ENCODE measurements at places on chromosomes 7 and 10. TPM values are rescaled to one million over a fixed set of nuclear protein-coding genes. Genes with fewer than 3 reads are reported as not detected.

DNA sequence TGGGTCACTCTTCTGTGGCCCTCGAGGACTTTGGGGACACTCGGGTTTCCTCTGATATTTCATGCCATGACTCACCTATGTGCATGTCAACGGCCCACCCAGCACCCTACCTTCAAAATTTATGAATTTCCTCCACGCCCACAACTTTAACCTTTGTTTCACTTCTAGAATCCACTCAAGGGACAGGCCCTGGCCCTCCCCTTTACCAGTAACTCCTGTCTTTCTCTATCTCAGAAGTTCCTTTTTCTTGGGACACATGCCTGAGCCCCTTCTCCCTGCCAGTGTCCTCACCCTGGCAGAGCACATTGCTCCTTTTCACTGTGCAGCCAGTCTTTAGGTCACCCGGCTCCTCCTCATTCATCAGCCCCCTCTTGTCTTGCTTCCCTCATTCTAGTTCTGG, 282.5 kb upstream of the KLF6 start:
- DNase-seq = no peak

GRCh38 chr10:5744849-5745248, 60.2 kb downstream of the TASOR2 start:
- no peak for DNase-seq

DNA sequence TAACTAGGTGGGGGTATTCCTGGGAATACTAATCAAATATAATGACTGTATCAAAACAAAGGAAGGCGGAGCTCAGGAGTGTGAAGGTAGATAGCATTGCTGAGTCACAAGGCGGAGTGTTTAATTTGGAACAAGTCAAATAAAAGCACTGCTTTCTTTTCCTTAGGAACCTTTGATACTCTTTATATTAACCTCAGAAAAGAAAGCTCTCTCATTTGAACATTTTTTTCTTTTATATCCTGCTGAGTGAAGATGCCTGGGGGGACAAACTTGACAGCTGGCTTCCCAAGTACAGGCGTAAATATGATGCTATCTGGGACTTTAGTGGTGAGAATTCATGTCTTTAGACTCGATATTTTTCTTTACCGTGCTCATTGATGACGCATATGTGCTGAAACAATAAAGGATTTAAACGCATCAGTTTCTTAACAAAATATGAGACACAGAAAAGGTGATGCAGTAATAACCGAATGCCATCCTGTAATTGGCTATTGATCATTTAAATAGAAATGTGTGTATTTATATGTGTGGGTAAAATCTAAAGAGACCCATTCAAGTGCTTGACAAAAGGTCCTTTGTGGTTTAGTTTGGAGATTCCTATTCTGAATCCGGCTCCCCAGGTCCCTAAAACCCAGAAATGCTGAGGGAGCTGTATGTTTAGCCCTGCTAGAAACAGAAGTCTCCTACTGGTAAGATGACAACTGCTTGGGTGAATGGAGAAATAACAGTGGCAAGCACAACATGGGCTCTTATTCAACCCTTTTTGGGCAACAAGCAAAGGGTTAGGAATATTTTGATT, 102.7 kb downstream of the PRTFDC1 start:
- no peak for DNase-seq

The FZD1 gene
- total RNA-seq = 11.8 TPM

The CH25H gene
- not detected for total RNA-seq

The DOCK4 gene
- total RNA-seq = 28.8 TPM

DNA sequence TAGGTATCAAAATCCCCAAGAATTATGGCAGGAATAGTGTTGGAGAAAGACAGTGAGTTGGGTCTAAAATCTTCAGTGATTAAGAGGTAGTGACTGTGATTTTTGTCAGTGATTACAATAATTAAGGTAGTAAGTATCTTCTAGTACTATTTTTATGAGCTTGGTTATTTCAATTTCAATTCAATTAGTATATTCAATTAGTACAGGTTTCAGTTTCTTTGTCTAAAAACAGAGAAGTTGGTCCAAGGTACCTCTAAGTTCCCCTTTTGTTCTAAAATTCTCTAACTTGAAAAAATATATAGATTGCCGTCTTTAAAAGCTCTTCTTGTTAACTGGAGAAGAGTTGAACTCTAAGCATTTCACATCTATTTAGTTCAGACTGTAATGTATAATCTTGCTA, 82.9 kb downstream of the OTUD1 start:
- DNase-seq = no peak

GRCh38 chr10:89390476-89391225, 1.8 kb upstream of the IFIT1 start:
- DNase-seq = no peak

DNA sequence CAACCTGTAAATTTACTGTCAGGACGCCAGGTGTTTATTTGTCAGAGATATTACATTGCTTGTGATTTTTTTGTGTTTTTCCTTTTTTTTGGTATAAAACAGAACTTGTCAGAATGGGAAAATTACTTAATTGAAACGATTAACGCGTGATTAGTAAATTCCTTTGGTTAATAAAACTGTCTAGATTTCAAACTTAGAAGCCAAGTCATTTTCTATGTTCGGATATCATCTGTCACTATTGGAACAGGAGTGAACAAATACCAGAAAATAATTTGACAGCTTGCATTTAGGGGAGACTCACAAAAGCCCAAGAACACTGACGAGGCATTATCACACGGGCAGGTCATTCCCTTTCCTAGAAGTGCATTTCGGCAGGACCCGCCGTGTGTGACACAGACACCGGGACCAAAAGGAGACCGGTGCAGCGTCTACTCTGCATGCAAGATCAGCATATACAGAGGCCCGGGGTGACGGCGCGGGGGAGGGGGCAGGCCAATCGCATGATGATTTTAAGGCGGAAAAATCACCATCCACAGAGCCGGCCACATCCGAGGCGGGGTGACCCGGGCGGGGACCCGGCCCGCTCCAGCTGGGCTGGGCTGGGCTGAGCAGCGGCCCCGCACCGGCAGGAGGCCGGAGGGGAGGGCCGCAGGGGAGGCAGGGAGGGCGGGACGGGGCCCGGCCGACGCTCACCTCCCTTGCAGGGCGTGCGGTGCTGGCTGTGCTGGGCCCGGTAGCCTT, 841 bp downstream of the GLUD1 start:
- DNase-seq = peak; percentile 30

- no peak for DNase-seq
Observed at GRCh38 chr10:121157998-121158397, 306.8 kb downstream of the WDR11 start.

- DNase-seq = no peak
Observed at GRCh38 chr10:7300384-7300971, 110.4 kb downstream of the SFMBT2 start.

- no peak for DNase-seq
Observed at GRCh38 chr10:17387861-17388503, 66.4 kb downstream of the ST8SIA6 start.

GRCh38 chr7:117669818-117670217, 190.0 kb downstream of the CFTR start:
- no peak for DNase-seq

The RPEL1 gene
- not detected for total RNA-seq

- DNase-seq = no peak
Observed at GRCh38 chr7:149070372-149071125, 20.0 kb downstream of the ZNF786 start.

- no peak for DNase-seq
Observed at GRCh38 chr7:146656988-146657387, 540.4 kb downstream of the CNTNAP2 start.

GRCh38 chr7:101669307-101669706, 40.2 kb upstream of the MYL10 start:
- no peak for DNase-seq

The HOXA9 gene
- not detected for total RNA-seq

- DNase-seq = no peak
Observed at GRCh38 chr10:24463611-24464426, 254.9 kb downstream of the KIAA1217 start.

DNA sequence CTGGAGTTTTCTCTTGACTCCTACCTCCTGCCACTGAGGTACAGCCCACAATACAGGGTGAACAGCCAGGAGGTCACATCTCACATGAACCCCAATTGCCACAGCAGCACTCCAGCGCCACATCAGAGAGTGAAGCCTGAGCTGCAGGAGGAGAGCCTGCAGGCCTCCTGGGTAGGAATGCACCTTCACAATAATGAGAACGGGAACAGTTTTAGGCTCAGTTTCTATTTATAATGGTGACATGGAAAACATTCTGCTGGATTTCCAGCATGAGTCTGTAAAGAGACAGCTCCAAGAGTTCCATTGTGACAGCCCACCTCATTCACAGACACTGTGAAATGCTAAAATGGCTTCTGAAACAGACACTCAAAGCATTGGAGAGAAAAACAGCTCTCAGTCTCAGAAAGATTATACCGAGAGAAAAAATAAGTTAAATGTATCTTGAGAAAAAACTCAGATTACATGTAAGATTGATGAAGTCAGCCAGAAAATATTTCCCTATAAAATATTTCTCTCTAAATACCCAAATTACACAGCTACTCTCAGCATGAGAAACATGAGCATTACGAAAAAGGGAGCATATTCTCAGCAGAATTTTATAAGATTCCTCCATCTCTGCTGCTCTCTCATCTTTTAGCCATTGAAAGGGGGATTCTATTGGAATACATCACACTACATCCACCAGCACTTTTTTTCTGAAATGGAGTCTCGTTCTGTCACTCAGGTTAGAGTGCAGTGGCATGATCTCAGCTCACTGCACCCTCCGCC, 11.3 kb downstream of the ZNF680 start:
- no peak for DNase-seq

The PLEKHS1 gene
- not detected for total RNA-seq

- no peak for DNase-seq
Observed at GRCh38 chr7:84058311-84059076, 136.1 kb downstream of the SEMA3A start.

Measured in progenitor cell of endocrine pancreas (in vitro differentiated cells).